HS-5 (cell line): ENCODE measurements at places on chromosomes 1 and 21.

- DNase-seq: peak; percentile 70
Observed at GRCh38 chr1:41713557-41714327, 205.0 kb downstream of the HIVEP3 start.

DNA sequence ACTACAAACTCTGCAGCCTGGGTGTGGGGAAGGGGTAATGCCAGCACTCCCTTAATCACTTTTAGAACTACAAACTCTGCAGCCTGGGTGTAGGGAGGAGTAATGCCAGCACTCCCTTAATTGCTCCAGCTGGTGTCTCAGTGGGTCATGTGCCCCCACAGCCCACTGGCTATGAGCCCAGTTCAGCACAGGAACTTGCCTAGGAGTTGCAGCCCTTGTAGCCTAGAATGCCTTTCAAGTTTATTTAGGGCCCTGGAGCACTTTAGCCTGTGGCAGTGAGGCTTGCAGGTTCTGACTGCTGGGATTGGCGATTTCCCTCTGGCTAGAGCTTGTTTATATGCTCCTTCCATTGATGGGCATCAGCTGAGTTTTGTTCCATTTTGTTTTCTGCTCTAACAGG, 17.1 kb downstream of the VN1R5 start:
- DNase-seq: no peak

- DNase-seq: no peak
Observed at GRCh38 chr1:14881775-14882672, 271.5 kb upstream of the TMEM51 start.

DNA sequence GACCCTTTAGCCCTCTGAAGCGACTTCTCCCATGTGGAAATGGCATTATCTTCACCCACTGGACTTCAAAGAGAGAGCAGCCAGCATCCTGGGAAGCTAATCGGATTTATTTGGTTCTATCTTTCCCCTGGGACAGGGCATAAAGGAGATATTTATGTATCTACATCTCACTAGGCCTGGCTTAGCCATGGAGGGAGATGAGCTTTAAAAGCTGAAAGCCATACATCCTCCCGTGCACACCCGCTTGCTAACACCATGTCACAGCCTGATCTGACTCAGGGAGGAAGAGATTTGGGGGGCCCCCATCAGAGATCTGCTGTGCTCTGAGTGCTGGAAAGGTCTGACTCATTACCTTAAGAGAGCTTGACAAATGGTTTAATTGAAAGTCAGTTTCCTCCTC, 155.9 kb downstream of the PLXNA2 start:
- DNase-seq: no peak

DNA sequence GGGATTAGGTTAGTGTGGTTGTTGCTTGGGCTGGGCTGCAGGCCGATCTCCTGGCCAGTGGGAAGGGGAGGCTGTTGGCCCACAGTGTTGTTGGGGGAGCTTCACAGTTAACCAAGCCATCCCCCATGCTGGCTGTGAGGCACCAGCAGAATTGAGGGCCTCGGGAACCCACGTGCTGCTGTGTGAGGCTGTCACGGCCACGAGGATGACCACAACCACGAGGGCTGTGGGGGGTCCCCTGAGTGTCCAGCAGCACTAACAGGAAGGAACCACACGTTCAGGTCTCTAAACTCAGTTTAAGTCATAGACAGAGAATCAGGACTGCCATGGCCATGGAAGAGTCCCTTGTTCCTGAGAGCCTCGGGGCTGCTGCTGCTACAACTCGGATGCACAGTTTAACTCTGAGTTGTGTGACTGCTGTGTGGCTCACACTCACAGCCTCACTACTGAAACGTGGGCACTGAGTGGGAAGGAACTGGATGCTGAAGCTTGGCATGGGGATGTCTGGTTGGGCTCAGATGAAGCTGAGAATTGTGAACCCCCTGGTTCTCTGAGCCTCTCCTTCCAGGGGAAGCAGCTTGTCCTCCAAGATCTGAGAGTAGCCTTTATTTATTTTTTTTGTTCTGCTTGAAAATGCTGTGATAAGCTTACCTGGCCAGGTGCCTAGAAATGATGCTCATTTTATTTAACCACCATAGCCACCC, 4.8 kb upstream of the MMEL1 start:
- DNase-seq: no peak

- DNase-seq: no peak
Observed at GRCh38 chr1:154848983-154849382, 21.1 kb downstream of the KCNN3 start.

DNA sequence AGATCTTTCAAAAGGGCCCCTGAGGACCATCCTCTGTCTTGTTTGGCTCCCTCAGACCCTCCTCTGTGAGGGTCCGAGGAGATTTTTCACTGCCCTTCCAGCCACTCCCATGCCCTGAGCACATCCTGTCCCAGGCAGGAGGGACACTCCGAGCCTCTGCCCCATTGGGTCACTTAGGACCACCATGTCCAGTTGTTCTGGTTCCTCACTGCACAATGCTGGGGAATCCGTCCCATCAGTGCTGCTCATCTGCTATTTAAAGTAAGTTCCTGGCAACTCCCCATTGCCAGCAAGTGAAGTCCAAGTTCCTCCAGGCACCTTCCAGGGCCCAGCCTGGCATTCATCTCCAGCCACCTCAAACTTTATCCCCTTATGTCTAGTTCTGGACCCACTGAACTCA, 117.5 kb upstream of the GRIK3 start:
- DNase-seq: no peak

- DNase-seq: peak; percentile 49
Observed at GRCh38 chr1:222464841-222465210, 83.1 kb downstream of the HHIPL2 start.

DNA sequence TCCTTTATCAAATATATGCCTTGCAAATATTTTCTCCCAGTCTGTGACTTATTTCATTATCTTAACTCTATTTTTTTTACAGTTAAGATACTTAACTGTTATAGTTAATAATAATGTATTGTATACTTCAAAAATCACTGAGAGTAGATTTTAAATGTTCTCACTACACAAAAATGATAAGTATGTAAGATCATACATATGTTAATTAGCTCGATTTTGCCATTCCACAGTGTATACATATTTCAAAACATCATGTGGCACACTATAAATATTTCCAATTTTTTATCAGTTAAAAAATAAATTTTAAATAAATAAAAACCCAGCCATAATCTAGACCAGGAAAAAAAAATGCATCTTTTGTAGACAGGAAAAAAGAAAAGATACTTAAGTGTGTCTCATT, 27.2 kb downstream of the CTTNBP2NL start:
- DNase-seq: no peak

DNA sequence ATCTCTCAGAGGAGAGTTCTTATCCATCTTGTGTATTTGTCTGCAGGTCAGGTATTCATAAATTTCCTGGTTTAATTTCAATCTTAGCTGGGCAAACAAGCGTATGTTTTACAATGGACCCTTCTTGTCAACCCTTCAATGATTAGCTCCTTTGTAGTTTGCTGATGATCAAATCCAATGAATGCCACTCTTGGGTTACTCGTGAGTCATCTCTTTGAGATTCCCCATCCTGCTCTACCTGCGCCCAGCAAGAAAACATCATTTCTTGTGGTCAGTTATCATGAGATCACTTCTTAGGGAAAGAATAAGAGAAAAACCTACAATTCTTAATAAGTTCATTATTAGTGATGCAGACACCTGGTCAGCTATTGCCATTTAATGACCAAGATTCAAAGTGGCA, 572.3 kb upstream of the PKN2 start:
- no peak for DNase-seq

GRCh38 chr1:230550428-230550827, 91.9 kb upstream of the COG2 start:
- DNase-seq: no peak

DNA sequence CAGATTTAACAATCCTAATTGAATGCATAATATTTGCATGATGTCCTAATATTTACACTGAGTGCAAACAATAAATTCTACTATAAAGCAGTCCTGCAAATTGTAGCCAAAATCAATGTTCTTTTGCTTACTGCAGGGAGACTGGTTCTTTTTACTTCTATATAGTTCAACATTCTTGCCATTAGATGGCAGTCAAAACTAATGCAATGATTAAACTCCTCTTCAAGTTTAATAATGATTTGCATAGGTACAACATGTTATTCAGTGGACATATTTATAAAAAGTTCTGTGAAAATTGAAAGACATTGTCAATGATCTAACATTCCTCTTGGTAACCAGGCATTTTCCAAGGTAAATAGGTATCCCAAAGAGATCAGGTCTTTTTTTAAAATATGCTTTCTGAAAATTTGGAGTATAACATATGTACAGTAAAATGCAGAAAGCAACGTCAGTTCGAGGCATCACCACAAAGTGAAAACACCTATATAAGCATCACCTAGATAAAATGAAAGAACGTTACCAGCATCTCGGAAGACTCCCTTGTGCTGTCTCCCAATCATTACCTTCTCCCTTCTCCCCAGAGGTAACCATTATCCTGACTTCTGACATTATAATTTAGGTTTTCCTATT, 9.8 kb upstream of the FNBP1L start:
- DNase-seq: no peak

DNA sequence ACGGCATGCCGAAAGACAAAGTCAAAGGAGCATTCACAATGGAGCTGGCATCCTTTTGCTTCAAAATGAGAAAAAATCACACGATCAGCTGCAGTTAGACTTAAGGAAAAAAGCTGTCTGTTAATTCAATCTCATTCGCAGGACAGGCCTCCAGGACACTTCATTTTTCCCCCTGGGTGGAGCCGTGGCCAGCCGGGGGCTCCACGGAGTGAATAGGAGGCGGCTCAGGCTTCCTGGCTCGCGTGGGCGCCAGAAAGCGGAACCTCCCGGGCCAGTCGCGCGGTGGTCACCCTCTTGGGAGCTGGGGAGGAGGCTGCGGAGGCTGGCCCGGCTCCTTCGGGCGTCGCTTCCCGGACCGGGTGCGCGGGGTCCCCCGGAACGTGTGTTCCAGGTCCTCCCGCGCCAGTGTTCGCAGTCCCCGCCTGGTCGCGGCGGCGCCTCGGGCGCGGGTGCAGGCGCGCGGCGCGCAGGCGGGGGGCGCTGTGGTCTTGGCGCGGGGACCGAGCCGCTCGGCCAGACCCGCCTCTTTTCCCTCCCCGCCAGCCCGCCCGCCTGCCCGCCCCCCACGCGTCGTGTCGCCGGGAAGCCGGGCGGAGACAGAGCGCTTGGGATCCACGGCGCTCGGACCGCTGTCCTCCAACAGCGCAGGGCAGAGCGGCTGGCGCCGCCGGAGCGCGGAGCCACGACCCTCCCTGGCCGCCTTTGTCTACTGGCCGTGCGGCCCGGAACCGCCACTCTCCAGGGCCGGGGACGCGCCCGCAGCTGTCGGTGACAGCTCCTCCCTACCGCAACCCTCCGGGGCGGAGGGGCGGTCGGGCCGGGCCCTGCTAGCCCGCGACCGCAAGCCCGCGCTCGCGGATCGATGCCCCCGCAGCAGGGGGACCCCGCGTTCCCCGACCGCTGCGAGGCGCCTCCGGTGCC, at the start of gene RHOU:
Gene RHOU (plus strand): TSS at position 599 of the 921 bp plus-strand sequence. CDS start 264 bp downstream, at position 863.
- DNase-seq: peak; percentile 9

GRCh38 chr1:207840380-207840779, 70.5 kb downstream of the CD34 start:
- no peak for DNase-seq

DNA sequence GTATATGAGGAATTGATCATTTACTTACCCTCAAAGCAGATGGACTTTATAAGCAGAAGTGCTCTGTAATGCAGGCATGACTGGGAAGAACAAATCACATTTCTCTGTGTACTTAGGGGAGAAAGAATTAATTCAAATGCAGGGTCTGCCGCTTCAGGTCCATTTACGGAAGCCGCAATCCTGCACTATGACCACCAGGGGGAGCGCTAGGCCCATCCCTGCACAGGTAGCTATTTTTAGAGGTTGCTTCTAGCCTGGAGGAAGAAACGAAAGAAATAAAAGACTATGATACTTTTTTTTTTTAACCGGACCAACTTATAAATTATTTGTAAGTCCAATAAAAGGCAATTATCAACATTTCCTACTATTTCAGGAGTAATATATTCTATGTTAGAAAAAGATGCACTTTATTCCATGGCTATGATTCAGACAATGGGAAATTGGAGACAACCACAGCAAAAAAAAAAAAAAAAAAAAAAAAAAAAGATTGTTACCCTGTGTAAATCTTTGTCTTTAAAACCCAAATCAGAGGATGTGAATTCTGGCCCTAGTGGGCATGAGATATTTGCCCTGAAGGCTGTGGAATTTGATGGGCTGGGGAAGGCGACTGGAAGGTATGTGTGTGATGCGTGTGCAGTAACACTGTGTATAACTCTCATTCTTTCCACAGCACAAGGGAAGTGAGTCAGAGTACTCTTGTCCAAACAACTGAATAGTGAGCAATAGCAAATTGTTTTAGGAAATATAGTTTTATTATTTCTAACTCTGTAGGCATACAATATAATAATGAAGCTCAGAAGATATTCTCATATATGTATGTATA, 12.9 kb upstream of the FYB2 start:
- peak; percentile 76 for DNase-seq

DNA sequence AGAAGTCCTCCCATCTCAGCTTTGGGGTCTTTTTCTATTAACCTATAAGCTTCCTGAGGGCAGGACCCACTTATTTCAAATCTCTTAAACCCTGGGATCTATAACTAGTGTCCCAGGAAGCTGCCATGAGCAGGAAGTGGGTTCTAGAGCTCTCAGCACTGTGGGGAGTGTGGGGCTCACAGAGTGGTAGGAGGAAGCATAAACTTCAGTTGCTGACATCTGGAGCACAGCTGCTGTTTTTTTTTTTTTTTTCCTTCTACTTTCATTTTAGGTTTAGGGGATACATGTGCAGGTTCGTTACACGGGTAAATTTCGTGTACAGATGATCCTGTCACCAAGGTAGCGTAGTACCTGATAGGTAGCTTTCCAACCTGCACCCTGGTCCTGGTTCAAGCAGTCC, 59.3 kb downstream of the AK4 start:
- DNase-seq: no peak

DNA sequence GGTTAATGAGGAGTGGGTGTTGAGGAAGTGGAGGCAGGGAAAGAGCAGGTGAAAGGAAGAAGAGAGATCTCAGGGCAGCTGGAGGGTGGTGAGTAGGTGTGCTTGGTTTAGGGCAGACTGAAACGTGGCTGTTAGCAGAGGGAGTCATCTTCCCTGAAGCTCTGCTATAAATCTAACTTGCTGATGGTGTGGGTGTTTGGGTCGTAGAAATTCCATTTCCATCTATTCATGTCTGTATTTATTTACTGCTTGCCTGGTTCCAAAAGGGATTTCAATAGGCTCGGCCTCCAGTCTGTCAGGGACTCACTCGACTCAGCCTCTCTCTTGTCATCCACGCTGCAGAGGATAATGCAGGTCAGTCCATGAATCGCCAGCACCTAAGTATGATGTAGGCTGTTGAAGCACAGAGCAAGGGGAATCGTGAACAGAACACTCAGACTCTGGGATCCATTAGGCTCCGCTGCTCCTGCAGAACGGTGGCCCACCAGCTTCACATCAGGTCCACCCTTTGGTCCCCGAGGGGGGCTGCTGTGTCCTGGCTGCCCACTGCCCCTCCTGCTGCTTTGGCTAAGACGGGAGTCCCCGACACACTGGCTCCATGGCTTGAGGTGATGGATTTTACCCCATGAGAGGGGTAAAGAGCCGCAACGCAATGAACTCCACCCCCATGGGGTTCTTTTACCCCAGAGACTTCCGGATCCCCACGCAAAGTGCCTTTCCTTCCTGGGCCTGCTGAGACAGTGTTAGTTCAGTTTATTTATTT, 156.2 kb downstream of the RHOU start:
- no peak for DNase-seq
